ENCODE measurements at places on chromosomes 7 and 10.

- no peak for DNase-seq
Observed at GRCh38 chr10:1785835-1786234, 48.5 kb upstream of the ADARB2 start.

DNA sequence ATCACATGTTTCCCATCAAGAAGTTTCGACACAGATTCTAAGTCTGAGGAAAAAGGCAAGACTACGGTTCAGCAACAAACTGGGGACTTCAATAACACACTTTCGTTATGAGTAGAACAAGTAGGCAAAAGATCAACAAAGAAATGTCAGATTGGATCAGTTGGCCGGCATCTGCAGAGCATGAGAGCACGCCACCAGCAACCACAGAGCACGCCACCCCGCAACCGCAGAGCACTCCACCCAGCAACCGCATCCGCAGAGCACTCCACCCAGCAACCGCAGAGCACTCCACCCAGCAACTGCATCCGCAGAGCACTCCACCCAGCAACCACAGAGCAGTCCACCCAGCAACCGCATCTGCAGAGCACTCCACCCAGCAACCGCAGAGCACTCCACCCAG, 89.7 kb upstream of the FAM20C start:
- no peak for DNase-seq

GRCh38 chr7:91165006-91165845, 99.0 kb upstream of the FZD1 start:
- no peak for DNase-seq

GRCh38 chr7:100071018-100071723, 10.4 kb downstream of the ZNF3 start:
- no peak for DNase-seq

DNA sequence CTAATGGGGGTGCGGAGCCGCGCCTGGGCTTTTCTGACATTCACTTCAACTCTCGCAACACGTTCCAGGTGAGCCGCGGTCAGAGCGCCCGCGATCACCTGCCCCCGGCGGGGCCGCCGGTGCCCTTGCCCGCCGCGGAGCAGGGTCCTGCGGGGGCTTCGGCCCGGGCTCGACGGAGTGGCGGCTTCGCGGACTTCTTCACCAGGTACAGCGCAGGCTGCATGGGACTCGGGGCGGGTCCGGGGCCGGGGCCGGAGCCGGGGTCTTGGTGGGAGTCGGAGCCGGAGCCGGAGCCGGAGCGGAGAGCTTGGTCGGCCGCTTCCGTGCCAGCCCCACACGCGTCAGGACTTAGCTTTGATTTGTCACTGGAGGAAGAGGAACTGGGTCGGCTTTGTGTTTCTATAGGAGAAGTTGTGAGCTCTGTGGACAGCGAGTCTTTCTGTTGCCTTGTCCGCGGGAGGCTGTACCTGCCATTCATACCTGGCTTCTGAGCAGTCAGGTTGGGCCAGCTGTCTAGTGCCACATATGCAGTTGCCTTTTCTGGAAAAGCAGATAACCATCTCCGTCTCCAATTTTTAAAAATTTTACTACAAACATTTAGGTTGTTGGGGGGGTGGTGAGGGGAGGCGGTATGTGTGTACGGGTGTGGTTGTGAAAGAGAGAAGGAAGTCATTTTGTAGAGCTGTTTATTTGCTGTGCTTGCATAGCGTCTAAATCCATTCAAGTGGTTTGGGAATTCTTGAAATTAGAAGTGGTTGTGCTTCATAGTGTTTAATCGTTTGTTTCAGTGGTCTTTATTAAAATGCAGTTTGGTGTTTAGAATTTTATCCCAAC, 1.3 kb downstream of the TBC1D12 start:
- DNase-seq, result no peak

DNA sequence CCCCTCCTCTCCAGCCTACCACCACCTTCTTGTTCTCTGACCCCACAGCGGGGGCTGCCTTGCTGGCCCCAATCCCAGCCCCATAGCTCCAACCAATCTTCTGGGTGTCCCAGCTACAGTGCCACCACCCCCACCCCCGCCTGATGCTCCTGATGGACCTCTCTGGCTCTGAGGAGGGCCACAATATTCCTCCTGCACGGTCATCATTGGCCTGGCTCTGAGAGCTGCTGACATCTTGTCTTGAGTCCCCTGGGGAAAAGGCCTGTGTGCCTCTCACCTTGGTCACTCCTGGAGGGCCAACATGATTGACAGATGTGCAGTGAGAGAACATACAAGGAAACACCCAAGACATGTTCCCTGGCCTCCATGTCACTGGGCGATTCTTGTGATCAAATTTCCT, 7.6 kb downstream of the GDF2 start:
- no peak for DNase-seq

DNA sequence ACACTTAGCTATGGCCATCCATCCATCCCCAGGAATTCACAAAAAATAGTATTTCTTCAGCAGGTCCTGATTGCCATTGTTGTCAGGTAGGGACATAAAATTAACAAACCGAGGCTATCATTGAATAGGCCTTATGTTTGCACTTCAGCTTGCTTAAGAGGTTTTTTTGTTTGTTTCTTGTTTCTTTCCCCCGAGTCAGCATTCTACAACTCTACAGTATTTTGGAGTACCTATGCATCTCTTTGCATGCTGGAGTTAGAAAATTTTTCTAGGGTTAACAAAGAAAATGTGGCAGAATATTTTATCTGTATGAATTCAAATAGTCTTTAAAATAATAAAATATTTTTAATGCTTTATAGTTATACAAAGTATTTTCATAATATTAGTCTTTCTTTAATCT, 26.3 kb downstream of the CHRM2 start:
- DNase-seq, result no peak

DNA sequence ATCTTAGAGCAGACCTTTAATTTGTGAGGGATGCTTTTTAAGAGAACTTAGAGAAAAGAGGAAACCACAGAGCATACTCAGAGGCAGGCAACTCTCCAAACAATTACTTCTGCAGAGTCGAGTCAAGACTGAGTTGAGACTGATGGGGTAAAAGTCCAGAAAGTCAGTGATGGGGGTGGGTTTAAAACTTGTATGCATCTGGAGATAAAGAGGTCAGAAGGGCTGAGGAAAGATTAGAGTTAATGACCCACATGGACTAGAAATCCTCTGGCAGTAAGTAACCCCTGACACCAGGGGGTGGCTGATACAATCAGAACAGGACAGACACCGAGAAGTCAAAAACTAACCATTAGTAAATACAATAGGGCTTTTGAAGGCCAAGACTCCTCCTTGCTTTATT, 42.4 kb upstream of the SEPTIN7 start:
- DNase-seq, result no peak

DNA sequence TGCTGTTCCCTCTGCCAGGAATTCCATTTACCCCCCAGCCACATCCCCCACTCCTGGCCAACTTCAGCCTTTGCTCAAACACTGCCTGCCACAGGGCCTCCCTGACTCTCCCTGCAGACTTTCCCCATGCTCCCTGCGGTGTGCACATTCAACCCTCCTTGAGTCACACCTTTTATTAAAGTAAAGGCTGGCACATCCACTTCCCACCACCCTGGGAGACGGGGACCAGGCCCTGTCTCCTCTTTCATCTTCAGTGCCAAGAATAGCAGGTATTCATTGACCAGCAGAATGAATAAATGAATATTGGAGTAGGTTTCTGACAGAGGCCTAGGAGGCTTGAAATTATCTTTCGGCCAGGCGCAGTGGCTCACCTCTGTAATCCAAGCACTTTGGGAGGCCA, 91.4 kb downstream of the GRK5 start:
- DNase-seq, result no peak

- DNase-seq, result no peak
Observed at GRCh38 chr10:119687192-119688032, 36.2 kb downstream of the BAG3 start.

DNA sequence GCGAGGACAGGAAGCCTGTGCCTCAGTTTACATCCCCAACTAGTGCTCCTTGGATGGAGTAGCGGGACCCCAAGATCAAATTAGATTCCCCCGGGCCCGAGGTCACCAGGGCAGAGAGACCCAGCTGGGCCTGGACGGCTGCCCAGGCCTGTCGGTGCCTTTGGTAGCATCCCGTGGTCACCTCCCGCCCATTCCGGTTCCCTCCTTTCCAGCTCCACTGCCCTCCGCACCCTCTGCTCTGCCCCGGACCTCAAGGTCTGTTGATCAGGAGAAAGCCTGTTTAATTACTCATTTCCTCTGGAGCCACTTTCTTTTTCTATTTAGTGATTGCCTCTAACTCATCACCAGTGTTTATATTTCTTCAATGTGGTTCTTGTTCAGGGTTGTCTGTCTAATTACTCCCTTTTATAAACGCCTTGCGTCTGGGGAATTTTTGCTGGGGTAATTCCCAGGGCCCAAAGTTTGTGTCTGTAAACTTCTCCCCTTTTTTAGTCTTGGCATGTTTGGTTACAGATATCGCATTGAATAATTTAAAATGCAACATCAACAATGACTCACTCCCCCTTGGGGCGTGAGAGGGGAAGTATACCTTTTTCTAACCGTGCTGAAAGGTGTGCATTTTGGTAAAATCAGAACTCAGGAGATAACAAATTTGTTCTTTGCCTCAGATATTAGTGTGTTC, 1.9 kb downstream of the FOXK1 start:
- DNase-seq, result no peak

- DNase-seq, result no peak
Observed at GRCh38 chr10:90171014-90171722, 469.8 kb downstream of the KIF20B start.

DNA sequence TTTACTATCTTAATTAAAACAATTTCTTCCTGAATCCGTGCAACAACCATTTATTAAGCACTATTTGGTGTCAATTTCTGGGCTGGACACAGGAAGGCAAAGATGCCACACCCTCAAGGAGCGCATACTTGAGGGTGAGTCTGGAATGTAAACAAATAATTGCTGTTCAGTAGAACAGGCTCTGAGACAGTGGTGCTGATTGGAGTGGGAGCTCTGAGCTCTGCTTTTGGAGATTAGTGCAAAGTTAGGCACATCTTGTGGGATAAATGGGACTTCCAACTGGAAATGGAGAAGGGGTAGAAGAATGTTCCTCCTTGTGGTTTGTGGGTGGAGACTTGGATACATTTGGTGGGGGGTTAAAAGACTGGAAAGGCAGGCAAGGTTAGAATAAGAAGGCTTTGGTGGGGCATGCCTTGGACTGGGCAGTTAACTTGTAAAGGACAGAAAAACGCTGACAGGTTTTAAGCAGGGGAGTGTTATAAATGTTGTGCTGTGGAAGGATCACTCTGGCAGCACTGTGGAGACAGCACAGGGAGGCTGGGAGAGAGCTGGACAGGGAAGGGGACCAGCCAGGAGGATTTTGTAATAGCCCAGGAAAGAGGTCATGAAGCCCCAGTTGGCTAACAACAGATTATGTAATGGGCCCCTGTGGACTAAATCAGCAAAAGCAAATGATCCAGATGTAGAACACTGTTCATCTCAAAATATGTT, 80.7 kb downstream of the ZNF365 start:
- no peak for DNase-seq

DNA sequence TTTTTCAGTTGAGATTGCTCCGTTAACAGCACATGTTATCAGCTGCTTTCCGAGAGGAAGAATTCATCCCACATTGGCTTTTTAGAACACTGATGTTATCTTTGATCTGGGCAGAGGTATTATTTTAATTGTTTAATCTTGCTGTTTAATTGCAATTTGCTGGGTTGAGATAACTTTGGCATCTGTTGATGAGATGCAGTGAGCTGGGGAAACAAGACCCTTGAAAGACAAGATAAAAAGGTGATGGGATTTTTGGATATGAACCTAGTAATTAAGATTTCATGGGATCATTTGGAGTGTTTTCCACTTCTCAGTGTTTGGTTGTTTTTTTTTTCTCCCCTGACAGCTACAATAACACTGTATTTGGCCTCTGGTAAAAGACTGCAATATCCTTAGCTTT, 4.5 kb downstream of the CELF2 start:
- no peak for DNase-seq

GRCh38 chr10:126501828-126502227, 113.6 kb upstream of the ADAM12 start:
- DNase-seq, result no peak

DNA sequence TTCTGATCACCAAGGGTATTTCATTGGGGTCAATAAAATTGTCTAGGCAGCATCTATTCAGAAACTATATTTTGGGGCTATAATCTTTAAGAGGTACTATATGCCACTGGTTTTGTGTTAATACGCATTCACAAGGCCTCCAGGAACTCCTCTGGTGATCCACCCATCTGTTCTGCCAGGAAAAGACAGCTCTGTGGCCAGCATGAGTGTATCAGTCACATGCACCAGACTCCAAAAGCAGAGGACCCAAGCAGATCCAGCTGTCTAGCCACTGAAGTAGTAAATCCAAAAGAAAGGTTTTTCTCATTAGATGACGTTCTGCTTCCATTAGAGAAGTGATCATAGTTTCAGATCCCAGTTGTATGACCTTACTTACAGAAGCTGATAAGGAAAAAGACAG, 199.6 kb upstream of the CELF2 start:
- DNase-seq, result no peak
